ENCODE measurements at places on chromosomes 5 and 9.

GRCh38 chr9:135992486-135993408 lies 31.6 kb upstream of the UBAC1 start:
- DNase-seq: peak; percentile 88

DNA sequence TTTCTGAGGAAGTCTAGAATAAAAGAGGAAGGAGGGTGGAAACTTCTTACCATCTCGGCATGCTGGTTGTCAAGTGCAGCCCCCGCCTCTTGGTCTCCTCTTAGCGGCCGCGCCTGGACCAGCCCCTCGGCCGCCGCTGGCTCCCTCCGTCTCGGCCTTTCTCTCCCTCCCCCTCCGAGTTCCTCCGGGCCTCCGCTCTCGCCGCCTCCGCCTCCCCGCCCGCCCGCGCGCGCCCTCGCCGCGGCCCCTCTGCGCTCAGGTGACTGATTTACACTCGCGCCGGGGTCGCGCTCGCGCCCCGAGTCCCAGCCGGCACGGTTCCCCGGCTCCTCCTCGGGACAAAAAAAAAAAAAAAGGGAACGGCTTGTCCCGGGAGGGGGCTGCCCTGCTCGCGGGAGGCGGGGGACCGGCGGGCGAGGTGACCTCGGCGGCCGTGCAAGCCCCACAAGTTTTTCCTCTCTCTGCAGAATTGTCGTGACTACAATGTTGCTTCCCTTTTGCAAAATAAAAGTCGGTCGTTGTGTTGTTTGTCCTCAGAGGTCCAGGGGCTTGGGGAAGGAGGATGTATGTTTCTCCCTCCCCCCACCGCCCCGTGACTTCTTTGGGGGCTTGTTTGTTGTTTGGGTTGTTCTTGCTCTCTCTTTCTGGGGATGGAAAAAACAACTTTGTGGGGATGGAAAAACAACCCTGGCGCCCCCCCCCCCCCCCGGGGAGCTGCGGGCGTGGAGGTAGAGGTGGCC lies at the start of gene BNC2:
Gene BNC2 (minus strand): TSS at position 75 of the 740 bp plus-strand sequence. CDS start 22 bp downstream, at position 53.
- no peak for DNase-seq

DNA sequence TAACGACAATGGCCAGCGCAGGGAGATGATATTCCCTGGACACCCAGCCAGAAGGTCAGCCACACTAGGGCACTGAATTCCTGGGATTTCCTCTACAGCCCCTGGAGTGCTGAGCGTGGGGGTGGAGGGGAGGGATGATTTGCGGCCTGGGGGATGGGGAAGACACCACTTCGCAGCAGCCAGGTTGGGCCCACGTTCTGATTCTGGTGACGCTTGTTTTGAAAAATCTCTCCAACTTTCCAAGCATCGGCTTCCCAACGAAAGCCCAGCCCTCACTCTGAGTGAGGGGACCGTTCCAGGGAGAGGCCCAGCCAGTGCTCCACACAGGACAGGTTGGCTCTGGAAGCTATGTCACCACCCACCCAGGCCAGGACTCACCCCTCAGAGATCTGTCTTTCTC lies 5.4 kb downstream of the GFPT2 start:
- DNase-seq: no peak

- peak; percentile 25 for DNase-seq
These were observed 156.9 kb downstream of the UNC13B start for GRCh38 chr9:35318741-35319140.

DNA sequence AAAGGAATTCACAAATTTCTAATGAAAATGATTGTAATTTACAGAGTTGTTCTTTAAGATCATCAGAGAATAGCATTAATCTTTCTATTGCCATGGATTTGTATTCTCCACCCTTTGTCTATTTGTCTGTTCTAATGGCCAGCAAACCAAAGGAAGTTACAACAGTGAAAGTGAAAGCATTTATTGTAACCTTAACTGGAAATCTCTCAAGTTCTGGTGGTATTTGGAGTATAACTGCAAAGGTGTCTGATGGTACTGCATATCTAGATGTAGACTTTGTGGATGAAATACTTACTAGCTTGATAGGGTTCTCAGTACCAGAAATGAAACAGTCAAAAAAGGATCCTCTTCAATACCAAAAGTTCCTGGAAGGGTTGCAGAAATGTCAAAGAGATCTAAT lies 21.7 kb downstream of the RMI1 start:
- peak; percentile 2 for DNase-seq

DNA sequence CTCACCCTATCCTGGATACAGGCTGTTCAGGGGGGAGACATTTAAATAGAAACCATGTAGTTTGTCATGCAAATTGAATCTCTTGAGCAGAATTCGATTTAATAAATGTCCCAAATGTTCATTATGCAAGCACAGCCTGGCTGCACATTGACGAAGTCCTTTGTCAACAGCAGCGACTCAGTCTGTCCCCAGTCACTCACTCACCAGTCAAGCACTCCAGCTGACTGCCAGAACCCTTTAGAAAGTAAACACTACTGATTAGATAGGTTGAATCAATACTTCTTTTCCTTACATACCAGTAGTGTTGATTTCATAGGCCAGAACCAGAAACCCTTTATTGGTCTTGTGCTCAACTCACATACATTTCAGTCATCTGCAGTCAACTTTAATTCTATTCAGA lies 27.5 kb downstream of the CDH6 start:
- no peak for DNase-seq

Data from erythroblast (primary cell).